HS-27A (cell line): ENCODE measurements at places on chromosomes 13 and 19.

DNA sequence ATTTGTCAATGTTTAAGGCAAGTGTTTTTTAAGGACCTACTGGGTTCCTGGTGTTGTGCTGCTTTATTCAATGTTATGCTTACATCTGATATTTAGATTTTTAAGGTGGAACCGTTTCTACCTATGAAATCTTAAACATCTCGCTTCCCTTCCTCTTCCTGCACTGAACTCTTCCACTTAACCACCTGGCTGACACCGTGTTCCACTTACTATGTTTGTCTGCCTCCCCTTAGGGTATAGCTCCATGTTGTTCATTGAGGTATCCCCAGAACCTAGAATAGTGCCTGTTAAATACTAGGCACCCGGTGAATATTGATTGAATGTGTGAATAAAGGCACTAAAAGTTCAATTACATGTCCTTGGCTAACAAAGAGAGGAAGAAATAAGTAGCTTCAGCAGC, 104.9 kb downstream of the RNF17 start:
- no peak for DNase-seq

DNA sequence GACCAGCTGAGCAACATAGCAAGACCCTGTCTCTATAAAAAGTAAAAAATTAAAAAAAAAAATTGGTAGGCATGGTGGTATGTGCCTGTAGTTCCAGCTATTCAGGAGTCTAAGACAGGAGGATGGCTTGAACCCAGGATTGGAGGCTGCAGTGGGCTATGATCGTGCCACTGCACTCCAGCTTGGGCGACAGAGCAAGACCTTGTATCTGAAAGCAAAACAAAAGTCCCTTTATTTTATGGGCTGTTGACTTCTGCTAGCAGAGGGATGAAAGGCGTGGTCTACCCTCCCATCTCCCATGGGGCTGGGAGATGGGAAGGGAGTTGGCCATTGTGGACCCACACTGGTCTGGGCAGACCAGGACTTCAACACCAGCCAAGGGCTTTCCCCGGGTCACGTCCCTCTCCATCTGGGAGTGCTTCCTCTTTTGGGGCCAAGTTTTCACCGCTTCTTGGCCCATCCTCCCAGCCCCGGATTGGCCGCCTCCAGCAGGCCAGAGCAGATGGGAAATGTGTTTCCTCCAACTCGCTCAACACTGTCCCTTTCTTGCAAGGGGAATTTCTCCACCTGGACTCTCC, 2.2 kb upstream of the TNFSF9 start:
- DNase-seq = no peak

DNA sequence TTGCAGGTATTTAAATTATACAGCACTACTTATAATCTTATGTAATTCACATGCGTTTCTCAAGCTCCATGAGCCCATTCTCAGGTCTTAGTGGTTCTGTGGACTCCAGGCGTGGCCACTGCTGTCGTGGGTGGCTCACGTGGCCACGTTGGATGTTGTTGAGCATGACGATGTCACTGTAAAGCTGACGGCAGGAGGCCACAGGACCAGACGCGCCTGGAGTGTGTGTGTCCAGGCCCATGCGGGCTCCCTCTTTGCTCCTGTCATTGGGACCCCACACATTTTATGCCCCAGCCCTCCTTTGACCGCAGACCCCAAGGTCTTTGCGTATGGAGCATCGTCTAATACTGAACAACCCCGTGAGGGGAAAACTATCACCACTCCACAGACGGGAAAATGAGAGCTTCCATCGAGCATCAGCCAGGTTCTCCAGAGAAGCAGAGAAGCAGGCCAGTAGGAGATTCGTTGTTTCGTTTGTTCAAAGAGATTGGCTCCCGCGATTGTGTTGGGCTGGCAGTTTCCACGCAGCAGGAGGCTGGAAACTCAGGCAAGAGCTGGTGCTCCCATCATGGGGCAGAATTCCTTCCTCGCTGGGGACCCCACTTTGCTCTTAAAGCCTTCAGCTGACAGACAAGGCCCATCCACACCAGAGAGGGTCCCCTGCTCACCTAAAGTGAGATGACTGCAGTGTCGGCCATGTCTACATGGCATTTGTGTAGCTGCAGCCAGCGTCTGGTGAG, 129.3 kb upstream of the SPACA7 start:
- no peak for DNase-seq

- DNase-seq = no peak
Observed at GRCh38 chr19:42126574-42126973, 5.7 kb downstream of the POU2F2 start.

DNA sequence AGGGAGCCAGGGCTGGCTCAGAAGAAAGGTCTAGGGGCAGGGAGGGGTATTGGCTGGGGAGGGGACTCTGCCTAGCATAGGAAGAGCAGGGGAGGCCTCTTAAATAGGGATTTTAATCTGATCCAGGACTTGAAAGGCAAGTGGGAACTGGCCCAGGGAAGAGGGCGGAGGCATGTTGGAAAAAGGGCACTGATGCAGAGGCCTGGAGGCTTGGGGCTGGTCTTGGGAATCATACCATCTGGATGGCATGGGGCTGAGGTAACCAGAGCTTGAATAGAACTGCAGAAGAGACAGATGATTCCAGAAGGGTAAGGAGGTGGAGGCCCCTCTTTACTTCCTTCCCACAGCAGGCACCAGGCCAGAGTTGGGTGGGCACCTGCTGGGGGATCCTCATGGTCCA, 29.1 kb downstream of the CERS4 start:
- no peak for DNase-seq

DNA sequence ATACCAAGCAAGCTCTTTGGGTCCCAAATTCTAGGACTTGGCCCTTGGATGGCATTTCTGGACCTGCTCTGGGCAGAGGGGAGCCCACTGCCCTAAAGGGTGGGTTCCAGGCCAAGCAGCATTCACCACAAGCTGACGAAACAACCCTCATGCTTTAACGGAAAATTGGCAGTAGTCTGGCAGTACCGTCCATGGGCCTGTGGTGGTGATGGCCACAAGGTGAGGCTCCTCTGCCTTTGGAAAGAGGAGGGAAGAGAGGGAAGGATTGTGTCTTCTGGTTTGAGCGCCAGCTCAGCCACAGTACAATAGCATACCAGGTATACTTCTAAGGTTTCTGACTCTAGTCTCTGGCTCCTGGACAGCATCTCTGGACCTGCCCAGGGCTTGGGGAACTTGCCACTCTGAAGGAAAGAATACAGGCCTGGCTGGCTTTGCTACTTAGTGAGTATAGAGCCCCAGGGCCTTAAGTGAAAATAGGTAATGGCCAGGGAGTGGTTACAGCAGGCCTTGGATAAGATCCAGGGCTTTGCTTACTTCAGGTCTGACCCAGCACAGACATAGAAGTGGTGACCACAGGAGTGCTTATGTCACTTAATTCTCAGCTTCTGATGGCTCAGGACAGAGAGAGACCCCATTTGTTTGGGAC, 595.5 kb downstream of the LMO7 start:
- no peak for DNase-seq
